ENCODE measurements at places on chromosomes 12 and 14. TPM values are rescaled to one million over a fixed set of nuclear protein-coding genes. Genes with fewer than 3 reads are reported as not detected.

- DNase-seq, result no peak
Measured at GRCh38 chr12:108779998-108780688, 48.8 kb upstream of the CORO1C start.

DNA sequence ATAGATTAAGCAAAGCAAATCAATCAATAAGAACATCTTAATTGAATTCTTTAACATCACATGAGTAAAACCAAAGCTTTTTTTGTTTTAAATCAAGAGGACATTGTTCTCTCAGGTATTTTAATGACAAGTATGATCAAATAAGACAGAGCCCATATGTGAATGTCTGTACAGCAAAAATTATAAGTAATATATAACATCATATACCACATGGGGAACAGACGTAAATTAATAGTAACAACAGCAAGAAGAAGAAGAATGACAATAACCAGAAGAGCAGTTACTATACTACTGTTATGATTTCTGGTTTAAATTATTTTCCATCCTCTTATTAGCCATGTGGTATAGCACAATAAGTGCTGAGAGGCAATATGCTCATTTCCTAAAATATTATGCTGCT lies 335.5 kb downstream of the ADAMTS20 start:
- DNase-seq, result no peak

GRCh38 chr12:109432431-109432830 lies 44.7 kb downstream of the KCTD10 start:
- no peak for DNase-seq

DNA sequence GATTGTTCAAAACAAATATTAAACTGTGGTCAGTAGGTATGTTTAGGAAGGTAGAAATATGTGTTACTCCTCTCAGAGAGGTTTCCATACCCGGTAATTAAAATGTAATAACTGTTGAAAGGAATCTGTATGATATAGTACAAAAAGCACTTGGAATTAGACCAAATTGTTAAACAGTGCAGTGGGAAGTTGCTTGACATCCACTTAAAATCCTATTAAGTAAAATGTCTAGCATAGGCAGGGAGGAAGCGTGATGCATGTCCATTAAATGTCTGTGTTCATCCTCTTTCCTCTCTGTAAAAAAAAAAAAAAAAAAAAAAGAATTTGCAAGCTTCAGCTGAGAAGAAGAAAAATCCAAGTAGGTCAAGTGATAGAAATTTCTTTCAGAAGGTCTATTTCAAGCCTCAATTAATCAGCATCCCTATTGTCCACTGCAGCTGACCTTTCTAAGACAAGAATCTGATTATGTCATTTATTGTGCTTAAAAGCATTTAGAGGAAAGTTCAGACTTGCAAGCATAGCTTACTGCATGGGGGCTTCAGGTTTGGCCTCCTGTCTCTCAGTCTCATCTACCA lies 265.6 kb upstream of the RGS6 start:
- no peak for DNase-seq

DNA sequence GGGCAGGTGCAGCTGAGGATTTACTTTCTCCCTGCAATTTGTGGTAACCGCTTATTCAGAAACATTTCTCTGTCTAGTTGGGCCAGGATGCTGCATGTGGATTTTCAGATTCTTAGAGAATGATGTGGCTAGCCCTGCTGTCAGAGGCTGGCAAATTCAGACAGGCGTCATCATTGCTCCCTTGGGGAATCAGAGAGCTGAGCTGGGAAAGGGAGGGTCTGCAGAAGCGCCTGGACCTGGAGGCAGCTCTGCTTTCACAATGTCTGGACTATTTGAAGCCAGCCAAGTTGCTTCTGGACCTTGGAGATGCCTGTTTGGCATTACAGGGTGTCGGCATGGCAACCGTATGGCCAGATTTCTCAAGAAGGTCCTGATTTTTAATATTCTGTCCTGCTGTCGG lies 3.4 kb downstream of the GALNT16 start:
- DNase-seq, result peak; percentile 93

GRCh38 chr14:99225436-99226203 lies 46.4 kb downstream of the BCL11B start:
- no peak for DNase-seq

DNA sequence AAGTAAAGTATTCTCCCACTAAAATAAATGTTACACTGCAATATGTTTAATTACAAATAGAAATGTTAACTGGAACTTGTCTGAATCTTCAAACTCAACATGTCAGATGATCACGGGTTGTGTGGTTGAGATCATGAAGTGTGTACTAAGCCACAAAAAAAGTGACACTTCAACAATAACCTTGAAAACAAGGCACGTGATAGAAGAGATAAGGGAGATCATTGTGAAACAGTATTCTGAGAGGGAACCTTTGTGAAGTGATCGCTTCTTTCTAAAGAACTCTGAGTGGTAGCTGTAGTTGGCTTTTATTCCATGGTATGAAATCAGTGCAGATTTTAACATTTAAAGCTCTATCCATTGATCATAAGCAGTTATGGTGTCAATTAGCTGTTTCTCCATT lies 60.0 kb downstream of the LIN52 start:
- no peak for DNase-seq

The KERA gene
- not detected for total RNA-seq

The GARIN6 gene
- not detected for total RNA-seq

The CLEC9A gene
- total RNA-seq, result not detected

Measured in ascending aorta (tissue), 2 donors.